Sigmoid colon (tissue), 7 donors: ENCODE measurements at places on chromosomes 6 and 20.
A peak's percentile ranks its signal among the peaks of the same experiment; 100 is the strongest.

GRCh38 chr6:143478479-143479062, 28.0 kb downstream of the PEX3 start:
- H3K4me3 ChIP-seq: no peak overlapping the region
- H3K4me1 ChIP-seq: no peaks in the 10 kb centered on the region
- H3K27me3 ChIP-seq: no peaks in the 10 kb centered on the region
- DNase-seq: no peak
- no peak overlapping the region for H3K27ac ChIP-seq

DNA sequence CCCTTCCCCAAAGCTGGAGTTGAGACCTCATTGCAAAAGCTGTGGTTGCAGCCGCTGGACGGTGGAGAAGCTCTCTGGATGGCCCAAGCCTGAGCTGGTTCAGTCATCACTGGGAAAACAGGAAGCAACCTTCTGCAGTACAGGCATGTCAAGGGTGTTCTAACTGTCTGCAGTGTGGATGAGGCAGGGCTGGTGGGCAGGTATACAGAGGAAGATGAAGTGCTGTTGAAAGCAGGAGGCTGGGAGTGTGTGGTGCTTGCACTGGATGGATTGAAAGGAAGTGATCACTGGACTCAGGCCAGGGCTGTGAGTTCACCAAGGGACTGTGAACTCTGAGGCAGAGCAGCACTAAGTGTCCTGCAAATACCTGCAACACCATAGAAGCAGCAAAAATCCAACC, 89.0 kb upstream of the NOX3 start:
- H3K27ac ChIP-seq: no peak overlapping the region
- H3K36me3 ChIP-seq: no peaks in the 10 kb centered on the region
- no peak overlapping the region for H3K4me3 ChIP-seq
- DNase-seq: no peak

DNA sequence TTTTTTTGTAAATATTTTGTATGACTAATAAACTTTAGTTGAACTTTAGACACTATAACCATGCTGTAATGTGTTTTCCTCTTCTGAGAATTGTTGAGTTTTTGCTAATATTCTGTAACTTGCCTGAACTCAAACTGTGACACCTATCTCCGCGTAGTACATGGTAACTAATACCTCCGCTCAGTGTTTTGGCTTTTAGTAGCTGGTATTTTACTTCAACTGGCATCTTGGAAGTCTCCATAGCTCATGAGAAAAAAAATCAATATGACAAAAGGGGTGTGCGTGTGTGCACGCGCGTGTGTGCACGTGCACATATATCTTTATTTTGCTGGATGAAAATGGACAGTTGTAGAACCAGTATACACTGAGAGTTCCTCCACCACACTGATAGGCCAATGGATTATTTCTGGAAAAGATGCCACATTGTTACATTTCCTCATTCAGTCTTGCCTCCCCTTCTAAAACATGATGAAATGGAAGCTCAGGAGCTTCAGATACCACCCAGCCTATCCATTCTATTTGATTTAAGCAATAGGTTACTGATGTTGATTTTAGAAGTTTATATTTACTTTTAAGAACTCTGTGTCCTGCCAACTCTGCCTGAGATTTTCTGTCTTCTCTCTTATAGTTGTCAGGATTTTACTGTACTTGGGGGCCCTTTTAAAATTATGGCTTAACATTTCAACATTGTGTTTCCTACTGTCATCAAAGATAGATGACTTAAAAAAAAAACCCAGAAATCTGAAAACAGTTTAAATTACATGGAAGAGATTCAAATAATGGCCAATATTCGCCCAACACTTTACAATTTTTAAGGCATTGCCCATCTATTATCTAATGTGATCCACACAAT, 16.3 kb upstream of the ADGRG6 start:
- DNase-seq: no peak
- no peak overlapping the region for H3K4me3 ChIP-seq
- no peaks in the 10 kb centered on the region for H3K4me1 ChIP-seq
- no peak overlapping the region for H3K27ac ChIP-seq
- H3K27me3 ChIP-seq: no peaks in the 10 kb centered on the region

DNA sequence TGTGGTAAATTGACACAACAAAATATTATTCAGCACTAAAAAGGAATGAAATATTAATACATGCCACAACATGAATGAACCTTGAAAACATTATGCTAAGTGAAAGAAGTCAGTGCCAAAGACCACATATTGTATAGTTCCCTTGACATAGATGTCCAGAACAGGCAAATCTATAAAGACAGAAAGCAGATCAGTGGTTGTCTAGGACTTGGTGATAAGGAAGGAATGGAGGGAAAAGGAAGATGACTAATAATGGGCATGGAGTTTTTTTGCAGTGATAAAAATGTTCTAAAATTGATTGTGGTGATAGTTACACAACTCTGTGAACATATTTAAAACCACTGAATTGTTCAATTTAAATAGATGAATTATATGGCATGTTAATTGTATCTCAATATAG, 32.5 kb downstream of the TBX18 start:
- no peak for DNase-seq
- no peaks in the 10 kb centered on the region for H3K4me1 ChIP-seq
- H3K4me3 ChIP-seq: no peak overlapping the region
- H3K36me3 ChIP-seq: no peaks in the 10 kb centered on the region
- H3K27me3 ChIP-seq: no peaks in the 10 kb centered on the region
- no peak overlapping the region for H3K27ac ChIP-seq

- no peaks in the 10 kb centered on the region for H3K4me1 ChIP-seq
- no peak overlapping the region for H3K4me3 ChIP-seq
- H3K27me3 ChIP-seq: no peaks in the 10 kb centered on the region
- H3K36me3 ChIP-seq: no peaks in the 10 kb centered on the region
- no peak overlapping the region for H3K27ac ChIP-seq
Measured at GRCh38 chr20:10077081-10077471, 42.3 kb downstream of the ANKEF1 start.

DNA sequence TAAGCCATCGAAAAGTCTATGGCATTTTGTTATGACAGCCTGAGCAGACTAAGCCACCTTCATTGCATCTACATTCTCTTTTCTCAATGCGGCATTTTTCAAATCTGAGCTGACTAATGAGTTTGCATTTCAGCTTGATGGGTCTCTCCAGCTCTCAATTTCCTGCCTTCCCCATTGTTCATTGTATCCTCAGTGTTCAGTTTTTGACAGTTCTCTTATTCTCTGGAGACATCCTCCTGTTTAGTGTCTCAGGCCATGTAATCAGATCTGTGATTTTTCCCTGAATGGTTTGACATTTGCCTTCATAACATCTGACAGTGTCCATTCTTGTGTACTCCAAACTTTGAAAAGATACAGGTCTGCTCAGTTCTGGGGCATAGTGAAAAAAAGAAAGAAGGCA, 27.9 kb upstream of the MCM3 start:
- no peaks in the 10 kb centered on the region for H3K27me3 ChIP-seq
- no peak overlapping the region for H3K27ac ChIP-seq
- H3K4me1 ChIP-seq: peaks cover under 1% of the 10 kb centered on the region
- no peak overlapping the region for H3K4me3 ChIP-seq

DNA sequence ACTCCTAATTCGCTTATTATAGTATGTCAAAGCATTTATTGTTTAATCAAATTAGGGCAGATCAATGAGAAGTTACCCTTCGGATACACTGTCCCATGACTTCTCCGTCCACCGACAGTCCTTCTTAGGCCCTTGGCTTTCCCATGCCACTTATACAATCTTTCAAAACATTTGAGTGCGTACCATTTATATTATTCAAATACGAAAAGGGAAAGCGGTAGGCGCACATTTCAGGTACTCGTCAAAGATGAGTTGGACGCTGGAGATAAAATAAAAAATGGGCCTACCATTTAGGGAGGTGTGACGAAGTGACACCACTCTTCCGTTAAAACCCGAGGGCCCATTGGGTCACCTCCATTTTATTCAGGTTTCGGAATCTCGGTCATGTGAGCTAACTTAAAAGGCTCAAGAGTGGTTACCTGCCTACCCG, 542 bp upstream of the AFG1L start:
- no peak for DNase-seq
- H3K4me1 ChIP-seq: no peaks in the 10 kb centered on the region
- H3K27ac ChIP-seq: peak overlapping the region; percentile 88
- H3K27me3 ChIP-seq: no peaks in the 10 kb centered on the region
- no peaks in the 10 kb centered on the region for H3K36me3 ChIP-seq

DNA sequence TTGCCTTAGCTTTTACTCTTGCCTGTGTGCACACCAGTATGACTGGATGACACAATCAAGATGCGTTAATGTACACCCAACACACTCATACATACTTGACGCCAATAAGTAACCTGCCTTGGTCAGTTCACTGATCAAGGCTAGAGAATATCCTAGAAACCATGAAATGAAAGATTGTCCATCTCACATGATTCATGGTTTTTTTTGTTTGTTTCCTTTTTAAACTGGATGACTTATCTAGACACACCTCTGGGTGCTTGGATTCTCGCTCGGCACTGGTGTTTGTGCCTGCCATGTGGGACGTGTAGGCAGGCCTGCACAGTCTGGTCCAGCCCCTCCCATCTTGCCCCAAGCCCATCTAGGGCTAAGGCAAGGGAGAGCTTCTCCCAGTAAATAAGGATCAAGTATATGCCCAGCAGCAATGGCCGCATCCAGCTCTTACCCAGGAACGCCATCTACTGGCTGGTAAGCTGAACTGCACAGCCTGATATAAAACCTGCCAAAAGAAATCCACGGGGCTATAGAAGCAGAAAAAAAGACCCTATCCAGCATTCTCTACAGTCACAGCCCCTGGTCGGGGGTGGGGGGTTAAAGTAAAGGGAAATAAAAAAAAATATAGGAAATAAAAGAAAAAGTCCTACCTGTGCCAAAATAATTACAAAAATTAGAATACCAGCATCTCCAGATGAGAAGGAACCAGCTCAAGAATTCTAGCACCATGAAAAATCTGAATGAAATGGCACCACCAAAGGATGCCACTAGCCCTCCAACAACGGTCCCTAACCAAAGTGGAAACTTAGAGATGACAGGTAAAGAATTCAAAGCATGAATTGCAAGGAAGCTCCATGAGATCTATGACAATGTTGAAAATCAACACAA, 73.3 kb downstream of the OTOR start:
- no peak for DNase-seq
- H3K36me3 ChIP-seq: no peaks in the 10 kb centered on the region
- no peak overlapping the region for H3K27ac ChIP-seq

GRCh38 chr20:14997791-14998190, 660.4 kb upstream of the FLRT3 start:
- no peaks in the 10 kb centered on the region for H3K27me3 ChIP-seq
- no peaks in the 10 kb centered on the region for H3K4me1 ChIP-seq
- no peaks in the 10 kb centered on the region for H3K36me3 ChIP-seq
- no peak overlapping the region for H3K27ac ChIP-seq
- DNase-seq: no peak

DNA sequence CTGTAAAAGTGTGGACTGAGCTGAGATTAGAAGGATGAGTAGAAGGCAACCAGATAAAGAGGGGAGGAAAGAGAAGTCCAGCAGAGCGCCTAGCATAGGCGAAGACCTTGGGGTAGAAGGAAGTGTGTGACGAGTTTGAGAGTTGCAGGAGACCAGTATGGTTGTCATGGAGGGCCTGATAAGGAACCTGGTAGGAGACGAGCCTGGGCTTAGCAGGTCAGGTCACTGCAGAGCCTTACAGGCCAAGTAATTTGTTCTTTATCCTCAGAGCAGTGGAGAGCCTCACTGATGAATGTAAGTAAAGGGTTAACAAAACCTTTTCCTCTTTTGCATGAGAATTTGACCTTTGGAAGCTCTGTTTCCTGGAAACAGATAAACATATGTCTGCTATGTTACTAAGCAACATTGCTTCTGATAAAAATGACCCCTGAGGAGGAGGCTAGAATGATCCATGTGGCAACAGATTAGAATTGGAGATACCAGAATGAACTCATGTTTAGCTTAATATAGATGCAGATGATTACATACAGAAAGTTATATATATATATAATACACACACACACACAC, 2.9 kb upstream of the TMEM74B start:
- no peak overlapping the region for H3K4me3 ChIP-seq
- no peak for DNase-seq
- H3K4me1 ChIP-seq: peaks cover 16% of the 10 kb centered on the region

DNA sequence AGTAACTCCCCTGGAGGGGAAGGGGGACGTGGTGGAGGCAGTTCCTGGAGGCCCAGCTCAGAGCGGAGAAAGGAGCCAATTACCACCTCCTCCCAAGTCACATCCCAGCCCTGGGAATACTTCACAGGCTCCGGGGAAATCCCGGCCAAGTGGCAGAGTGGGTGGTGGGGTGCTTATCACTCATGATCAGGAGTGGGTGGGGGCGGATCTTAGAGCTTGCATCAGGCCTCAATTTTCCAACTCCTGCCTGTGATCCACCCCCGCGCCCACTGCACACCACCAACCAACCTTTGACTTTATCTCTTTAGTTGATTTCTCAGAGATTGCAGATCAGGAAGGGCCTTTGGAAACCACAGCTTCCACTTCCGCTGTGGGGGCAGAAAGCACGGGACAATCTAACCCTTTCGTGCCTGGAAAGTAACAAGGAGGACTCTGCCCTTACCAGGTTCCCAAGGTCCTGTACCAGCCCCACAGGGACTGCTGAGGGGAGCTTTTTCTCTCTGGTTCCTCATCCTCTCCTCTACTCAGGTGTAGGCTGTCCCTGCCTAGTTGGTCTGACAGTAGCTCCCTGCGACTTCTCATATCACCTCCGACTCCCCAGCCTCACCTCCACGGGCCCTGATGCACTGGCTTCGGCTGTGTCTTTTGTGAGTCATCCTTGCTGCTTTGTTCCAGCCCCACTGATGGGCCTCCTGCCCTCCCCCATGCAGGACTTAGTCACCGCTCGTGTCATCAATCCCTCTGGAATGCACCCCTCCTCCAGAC, 24.9 kb upstream of the IER3 start:
- DNase-seq: peak; percentile 91
- no peak overlapping the region for H3K4me3 ChIP-seq

- H3K36me3 ChIP-seq: no peaks in the 10 kb centered on the region
- H3K27ac ChIP-seq: no peak overlapping the region
- no peaks in the 10 kb centered on the region for H3K27me3 ChIP-seq
- DNase-seq: no peak
- no peaks in the 10 kb centered on the region for H3K4me1 ChIP-seq
Measured at GRCh38 chr6:122082370-122082769, 317.1 kb upstream of the HSF2 start.

DNA sequence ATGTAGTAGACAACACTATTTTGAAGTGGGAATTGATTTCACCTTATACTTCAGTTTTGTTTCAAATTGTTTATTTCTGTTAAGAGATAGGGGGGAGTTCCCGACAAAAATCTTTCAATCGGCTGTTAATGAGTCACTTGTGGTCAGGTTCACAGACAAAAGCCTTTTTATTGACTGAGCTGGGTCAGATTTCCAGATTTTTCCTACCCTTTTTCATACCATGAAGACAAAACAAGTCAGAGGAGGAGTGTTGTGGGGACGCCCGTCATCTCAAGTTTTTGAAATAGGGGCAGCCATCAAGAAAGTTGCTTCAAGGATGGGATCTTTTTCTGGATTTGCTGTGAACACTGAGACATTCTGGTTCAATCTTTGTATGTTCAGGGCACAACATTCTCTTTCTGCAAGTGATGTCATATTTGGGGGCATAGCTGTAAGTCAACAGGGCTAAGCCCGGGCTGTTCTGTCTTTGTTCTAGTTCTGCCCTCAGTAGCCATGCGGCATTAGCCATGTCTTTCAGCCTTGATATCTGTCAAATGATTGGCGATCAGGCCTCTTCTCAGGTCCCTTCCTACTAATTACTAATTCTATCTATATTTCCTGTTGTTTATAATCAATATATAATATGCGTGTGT, 496.0 kb upstream of the MARCKS start:
- no peaks in the 10 kb centered on the region for H3K4me1 ChIP-seq
- no peak for DNase-seq
- no peak overlapping the region for H3K4me3 ChIP-seq
- H3K27me3 ChIP-seq: no peaks in the 10 kb centered on the region

- no peaks in the 10 kb centered on the region for H3K4me1 ChIP-seq
- H3K36me3 ChIP-seq: no peaks in the 10 kb centered on the region
- no peak for DNase-seq
- H3K4me3 ChIP-seq: no peak overlapping the region
- H3K27ac ChIP-seq: no peak overlapping the region
Measured at GRCh38 chr6:5279891-5280338, 18.6 kb downstream of the FARS2 start.
